LNCaP clone FGC (cell line): ENCODE measurements at places on chromosomes 12 and 14.

DNA sequence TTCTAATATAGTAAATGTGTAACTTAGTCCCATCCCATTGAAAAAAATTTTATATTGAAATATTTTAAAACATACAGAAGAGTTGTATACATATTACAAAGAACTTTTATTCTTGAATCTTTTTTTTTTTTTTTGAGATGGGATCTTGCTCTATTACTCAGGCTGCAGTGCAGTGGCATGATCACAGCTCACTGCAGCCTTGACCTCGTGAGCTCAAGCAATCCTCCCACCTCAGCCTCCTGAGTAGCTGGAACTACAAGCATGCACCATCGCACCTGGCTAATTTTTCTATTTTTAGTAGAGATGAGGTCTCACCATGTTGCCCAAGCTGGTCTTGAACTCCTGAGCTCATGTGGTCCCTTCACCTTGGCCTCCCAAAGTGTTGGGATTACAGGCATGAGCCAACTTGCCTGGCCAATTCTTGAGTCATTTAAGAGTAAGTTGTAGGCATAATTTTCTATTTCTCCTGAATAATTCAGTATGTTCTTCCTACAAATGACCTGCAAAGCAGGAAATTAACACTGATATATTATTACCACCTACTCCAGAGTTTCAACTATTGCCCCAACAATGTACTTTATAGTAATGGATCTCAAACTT is 153.0 kb upstream of the BMP4 start:
- DNase-seq: no peak

- no peak for DNase-seq
Measured at GRCh38 chr14:52840877-52841276, 49.5 kb upstream of the GNPNAT1 start.

DNA sequence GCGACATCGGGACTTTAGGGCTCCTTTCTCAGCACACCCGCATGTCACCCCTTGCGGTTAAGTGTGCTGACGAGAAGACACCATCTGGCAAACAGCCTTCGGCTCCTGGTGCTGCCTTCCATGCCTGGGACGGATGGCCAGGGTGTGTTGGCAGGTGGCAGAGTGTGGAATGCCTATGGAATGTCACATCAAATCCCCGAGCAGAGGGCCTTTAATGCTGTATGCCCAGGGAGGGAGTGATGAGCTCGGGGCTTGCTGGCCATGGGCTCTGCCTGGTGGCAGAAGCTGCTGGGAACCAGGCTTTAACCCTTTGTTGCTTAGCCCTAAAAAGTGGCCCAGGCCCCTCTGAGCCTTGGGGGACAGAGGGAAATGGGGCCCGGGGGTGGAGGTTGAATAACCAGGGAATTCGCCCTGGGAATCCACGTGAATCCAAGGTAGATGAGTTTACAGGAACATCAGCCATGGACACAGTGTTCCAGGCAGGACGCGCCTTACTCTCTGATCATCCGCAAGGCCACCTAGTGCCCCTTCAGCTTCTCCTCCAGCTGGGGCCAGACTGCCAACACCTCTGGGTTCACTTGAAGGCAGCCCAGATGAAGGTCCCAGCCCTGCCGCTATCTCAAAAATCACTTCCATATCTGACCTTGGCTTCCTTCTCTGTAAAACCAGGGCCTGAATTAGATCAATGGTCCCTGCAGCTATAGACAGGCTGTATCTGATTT is 17.4 kb downstream of the FAM181A start:
- no peak for DNase-seq

GRCh38 chr12:131761638-131762037 is 50.7 kb downstream of the SFSWAP start:
- no peak for DNase-seq

- DNase-seq: no peak
Measured at GRCh38 chr12:88782351-88782750, 202.1 kb upstream of the KITLG start.

DNA sequence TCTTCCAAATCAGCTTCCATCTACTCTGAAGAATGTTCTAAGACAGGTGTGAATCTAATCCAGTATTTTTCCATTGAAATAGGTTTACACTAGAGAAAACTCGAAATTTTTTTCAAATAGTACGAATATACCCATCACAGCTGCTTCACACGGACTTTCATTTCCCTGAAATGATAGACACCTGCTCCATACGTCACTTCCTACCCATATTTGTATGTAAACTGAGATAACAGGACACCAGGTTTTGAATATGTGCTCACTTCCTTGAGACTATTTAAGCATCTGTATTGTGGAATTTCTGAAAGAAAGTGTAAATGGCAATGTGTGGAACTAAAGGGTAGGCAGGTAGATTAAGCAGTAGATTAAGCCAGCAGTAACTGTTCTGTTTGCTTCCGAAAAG is 13.4 kb upstream of the ITPR2 start:
- DNase-seq: no peak

GRCh38 chr12:115984616-115985015 is 292.9 kb downstream of the MED13L start:
- no peak for DNase-seq
